ENCODE measurements at places on chromosomes 4 and X.

DNA sequence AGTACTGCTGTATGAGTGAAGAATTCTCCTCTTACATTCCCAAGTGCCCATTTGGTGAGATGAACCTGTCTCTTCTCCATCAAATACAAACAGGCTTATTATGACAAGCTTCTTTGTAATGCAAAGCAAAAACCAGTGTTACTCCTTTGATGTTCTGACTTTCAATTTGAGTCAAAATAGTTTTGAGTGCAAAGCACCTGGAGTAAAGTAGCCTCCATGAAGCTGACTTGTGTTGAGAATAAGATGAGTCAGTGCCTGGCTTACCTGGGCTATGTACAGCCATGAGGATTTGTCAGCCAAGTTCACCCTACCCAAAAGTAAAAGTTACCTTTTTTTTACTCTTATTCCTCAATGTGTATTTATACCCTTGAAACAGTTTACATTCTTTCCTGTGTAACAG is 132.5 kb upstream of the FMR1 start:
- no peak for DNase-seq

DNA sequence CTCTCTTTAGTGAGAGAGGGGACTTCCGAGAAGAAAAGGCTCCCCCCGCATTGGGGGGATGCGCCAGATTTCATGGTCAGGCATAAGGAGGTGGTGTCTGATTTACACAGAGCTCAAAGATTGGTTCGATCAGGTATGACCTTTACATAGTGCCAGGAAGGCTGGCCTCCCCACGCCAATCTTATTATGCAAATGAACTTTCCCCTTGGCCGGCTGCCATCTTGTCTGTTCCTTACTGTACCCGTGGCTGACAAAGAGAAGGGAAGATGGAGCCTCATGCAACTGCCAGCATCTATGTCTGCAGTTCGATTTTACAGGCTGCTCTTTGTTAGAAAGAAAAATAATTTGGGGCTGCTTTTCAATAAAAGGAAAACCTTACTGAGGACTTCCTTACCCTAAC is 197.2 kb downstream of the GPM6A start:
- no peak for DNase-seq

GRCh38 chrX:41785685-41786084 is 61.7 kb downstream of the GPR82 start:
- DNase-seq: no peak

DNA sequence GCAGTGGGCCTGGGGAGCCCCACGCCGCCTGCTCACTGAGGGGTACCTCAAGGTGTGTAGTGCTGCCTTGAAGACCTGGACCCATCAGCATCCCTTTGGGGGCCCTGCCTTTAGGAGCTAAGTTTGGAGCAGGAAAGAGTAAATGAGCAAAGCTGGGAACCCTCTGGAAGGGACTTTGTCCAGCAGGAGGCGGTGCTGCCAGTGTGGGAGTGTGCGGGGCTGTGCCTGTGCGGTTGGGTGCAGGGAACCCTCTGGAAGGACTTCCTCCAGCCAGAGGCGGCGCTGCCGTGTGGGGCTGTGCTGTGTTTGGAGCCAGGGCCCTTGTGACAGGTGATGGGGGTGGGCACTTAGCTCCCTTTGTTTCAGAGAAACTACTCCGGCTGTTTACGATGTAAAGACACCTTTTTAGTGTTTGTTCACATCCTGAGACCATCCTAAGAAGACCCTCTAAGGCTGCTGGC is 25.8 kb downstream of the RGS12 start:
- DNase-seq: no peak
